ENCODE measurements at places on chromosomes 2 and 18.

GRCh38 chr2:9269695-9270360, 63.2 kb downstream of the ASAP2 start:
- DNase-seq, result no peak

DNA sequence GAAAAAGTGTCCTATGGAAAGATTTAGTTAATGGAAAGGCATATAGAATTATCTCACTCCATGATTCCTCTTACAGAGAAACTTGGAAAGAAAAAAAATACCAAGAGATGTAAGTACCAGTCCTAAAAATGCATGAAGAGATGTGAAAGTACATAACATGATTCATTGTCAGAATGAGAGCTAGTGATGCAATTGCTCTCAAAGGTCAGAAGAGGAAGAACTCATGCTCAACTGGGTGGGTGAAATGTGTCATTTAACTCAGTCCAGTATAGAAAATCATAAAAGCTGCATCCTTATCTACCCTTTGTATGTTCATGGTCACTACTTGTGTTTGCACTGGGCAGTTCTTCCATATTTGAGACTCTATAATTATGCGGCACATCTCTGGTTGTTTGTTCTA, 300.0 kb upstream of the PIK3C3 start:
- no peak for DNase-seq

DNA sequence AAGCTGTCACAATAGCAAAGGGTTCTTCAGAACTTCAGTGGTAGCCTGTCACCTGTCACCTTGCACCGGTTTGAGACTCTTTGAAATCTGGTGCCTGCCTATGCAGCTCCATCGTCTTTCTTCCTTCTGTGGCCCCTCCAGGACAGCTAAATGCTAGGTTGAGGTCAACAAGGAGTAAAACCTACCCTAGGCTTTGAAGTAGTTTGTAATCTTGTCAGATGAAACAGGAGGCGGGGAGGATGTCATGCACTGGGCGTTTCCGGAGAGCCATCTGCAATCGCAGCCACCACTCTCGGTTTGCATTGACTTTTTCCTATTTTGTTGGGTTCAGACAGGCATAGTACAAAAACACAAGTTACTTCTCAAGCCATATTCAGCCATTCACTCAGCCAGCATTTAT, 116.7 kb downstream of the LPIN1 start:
- no peak for DNase-seq

DNA sequence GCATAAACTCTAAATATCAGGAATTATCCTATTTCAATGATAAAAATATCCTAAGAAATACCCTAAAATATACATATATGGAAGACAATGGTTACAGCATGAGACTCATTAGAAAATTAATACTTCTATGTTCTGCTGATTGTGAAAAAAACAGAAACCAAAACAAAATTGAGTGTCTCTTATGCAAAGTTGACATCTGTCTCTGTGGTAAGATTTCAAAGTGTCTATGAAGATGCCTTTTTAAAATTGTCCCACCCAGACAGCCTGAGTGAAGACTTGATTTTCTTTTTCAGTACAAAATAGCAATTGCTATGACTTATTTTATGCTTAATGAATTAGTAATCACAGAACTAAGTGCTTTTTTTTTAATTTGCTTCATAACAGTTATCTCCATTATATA, 1368.4 kb upstream of the LRRTM1 start:
- no peak for DNase-seq

- DNase-seq, result no peak
Measured at GRCh38 chr2:137535897-137536296, 428.4 kb upstream of the HNMT start.

DNA sequence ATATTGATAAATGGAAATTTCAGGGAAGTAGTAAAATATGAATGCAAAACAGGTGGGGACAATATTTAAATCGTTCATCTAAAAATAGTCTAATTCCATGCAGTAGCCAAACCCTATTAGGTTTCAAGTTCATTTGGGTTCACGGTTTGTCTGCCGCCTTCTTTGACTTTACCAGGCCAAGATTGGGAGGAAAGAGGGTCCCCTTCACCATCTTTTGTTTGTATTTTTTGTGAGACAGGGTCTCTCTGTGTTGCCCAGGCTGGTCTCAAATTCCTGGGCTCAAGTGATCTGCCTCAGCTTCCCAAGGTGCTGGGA, 98.5 kb upstream of the ATL2 start:
- no peak for DNase-seq

GRCh38 chr2:179677077-179677688, 184.2 kb downstream of the ZNF385B start:
- DNase-seq, result no peak

- DNase-seq, result no peak
Measured at GRCh38 chr2:127208313-127208712, 11.8 kb downstream of the CYP27C1 start.

- no peak for DNase-seq
Measured at GRCh38 chr18:80170395-80171053, 61.5 kb downstream of the ADNP2 start.

GRCh38 chr2:150371044-150371818, 116.2 kb downstream of the RND3 start:
- no peak for DNase-seq

DNA sequence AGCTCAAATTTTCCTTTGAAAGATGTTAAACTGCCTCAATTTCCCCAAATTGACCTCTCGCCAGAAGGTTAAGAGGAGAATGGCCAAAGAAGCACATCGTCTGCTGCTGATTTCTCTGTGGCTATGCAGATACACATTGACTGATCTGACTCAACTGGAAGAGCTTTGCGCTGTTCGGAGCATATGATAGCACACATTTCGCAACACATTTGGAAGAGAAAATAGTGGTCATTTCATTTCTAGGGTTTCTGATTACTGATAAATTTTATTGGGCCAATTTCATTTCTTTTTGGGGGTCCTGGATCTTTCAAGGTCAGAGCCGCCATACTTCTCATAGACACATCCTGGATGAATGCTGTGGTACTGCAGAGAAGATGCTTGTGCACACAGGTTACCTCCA, 138.5 kb downstream of the TMEM200C start:
- no peak for DNase-seq

DNA sequence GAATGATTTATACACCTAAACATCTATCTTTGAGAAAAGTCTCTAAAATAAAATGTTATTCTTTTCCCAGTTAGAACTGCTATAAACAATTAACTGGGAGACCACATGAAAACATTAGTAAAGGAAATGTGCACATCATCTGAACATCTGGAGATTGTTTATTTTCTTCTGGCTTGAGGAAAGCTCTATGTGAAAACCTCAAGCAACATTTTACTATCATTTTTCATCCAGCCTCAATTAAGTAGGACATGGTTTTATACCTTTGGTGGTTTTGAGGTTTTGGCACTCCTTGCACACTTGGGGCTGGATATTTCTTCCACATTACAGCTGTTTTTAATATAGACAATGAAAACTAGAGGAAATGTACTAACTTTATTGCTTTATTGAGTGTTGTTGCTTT, 609.5 kb upstream of the SLC8A1 start:
- DNase-seq, result no peak

GRCh38 chr2:176781570-176782217, 430.9 kb upstream of the HNRNPA3 start:
- DNase-seq, result no peak

All from hypothalamus (tissue), 51 donors.